Cortex of kidney (tissue), 1 donor: ENCODE measurements at places on chromosomes 12 and 14.

- DNase-seq = no peak
Measured at GRCh38 chr12:94587266-94588241, 62.8 kb downstream of the TMCC3 start.

- DNase-seq = no peak
Measured at GRCh38 chr12:42129595-42130204, 15.0 kb downstream of the GXYLT1 start.

- DNase-seq = no peak
Measured at GRCh38 chr14:53938136-53938837, 18.3 kb downstream of the BMP4 start.

- no peak for DNase-seq
Measured at GRCh38 chr12:109513977-109514376, 36.5 kb downstream of the UBE3B start.

DNA sequence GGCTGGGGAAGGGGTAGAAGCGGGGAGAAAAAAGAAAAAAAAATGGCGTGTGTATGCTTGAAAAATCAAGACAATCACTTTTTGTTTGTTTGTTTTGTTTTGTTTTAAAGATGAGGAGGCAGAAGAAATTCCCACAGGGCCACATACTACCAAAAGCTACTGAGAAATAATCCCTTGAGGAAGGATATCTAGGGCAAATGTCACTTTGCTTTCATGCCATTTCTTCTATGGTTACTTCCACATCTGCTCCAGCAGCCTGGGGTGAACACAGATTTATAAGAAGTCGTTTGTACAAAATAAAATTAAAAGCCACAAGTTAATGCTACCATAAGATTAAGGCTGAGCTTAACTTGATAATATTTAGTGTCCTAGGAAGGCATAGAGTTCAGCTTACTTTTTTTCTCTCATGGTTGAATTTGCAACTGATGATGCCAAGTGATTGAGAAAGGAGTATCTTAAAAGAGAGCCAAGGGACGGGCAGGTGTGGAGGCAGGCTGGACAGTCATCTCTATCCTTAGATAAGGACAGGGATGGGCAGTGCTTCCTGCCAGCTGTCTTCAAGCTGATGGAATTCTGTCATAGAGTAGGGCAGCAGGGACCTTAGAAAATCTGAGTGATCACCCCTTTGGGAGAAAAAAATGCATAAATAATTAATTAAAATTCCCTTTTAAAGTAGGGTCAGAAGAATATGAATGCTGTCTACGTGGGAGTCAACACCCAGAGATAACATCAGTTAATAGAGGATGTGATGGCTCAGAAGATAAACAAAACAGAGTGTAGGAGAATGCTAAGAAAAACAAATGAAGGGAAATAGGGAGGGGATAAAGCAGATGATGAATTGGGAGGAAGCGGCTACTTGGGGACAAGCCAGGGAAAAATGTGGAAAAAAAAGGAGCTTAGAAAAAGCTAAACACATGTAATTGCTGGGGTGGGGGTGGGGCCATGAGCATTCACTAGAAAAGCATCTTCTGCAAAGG is 57.1 kb downstream of the DYRK2 start:
- no peak for DNase-seq
